ENCODE measurements at places on chromosomes 1 and 21.
A peak's percentile ranks its signal among the peaks of the same experiment; 100 is the strongest.

DNA sequence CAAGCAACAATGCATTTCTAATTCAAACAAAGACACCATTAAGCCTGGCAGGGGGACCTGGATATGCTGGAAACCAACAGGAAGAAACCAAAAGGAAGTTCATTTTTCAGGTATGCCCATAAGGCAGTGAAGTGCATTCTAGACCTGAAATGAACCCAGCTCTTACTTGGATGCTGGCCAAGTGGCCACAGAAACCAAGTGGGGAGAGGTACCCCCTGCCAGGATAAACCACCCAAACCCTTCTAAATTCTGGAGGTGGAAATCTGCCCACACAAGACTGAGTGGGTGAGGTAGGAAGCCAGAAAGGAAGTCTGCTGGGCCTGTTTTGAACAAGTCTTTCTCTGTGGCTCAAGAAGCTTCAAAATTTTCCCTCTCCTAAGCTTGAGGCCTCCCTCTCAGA lies 2.6 kb downstream of the CD5L start:
- no peak for DNase-seq

DNA sequence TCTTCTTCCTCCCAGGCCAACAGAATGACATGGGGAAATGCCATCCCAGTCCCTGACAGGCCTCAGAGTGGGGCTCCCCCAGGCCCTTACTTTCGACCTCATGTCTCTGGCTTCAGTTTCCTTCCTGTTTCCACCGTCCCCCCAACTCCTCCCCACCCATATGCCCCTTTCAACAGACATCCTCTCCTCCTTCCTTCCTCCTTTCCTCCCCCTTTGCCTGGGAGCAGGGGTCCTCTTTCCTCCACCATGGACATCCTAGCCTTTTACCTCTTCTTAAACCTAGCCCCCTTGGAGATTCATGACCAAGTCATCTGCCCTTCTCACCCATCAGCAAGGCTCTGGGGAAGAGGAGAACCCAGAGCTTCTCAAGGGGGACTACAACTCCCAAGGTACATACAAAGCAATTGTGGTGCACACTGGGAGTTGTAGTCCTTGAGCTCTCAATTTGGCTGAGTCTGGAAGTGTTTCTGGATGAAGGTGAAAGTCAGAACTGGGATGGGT lies 4.0 kb downstream of the ZBTB7B start:
- DNase-seq = no peak

DNA sequence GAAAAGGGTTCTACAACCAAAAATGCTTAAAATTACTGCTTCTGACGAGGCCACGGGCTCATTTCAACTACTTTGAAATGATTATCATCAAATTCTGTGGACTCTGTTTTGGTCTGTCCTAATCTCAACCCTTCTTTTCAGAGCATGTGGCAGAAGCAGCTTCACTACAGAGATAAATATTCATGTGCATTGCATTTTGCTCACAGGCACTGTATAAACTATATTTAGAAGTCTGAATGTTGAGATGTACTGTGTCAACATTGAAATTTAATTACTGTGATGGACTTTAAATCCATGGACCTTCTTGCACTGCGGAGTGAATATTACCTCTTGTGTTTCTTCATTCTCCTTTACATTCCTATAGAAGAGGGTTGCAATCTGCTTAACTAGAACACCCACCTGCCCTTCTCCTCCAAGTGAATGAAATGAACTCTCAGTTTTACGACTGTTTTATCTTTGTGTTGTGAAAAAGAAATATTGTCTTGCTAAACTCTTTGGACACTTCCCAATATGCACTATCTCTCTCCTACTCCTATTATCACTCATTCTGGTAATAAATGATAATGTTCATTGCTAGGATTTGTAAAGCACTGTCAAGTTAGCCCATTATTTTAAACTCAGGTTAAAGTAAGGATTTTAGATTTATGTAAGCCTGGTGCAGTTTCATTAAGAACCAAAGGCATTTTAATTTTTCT lies 281.2 kb upstream of the ST6GALNAC5 start:
- no peak for DNase-seq

GRCh38 chr1:110262846-110263631 lies 52.9 kb downstream of the KCNC4 start:
- DNase-seq = no peak

- no peak for DNase-seq
Measured at GRCh38 chr21:25557180-25557579, 50.1 kb downstream of the MRPL39 start.

GRCh38 chr1:96722161-96722922 lies 758 bp downstream of the PTBP2 start:
- DNase-seq = no peak

DNA sequence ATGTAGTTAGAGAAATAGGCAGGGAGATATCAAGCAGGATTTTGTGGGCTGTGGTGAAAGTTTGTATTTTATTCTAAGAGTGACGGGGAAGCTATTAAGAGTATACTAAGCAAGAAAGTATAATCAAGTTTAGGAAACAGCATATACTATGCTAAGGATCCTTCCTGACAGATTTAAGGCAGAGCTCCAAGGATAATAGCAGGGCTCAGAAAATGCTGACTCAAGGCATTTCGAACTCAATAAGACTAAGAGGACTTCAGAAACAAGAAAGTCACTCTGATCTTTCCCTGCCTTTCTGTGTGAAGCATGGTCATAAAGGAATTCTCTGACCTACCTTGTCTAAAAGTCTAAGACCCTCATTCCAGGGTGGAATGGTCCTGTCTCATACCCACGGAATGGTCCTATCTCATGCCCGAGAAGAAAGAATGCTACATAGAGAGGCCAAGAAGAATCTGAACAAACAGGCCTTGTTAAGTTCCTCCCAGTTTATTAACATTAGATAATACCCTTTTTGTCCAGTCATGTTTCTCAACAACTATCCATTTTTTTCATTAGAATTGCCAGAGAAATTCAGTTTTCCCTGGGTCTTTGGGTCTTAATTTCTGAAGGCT lies 59.1 kb downstream of the HFM1 start:
- DNase-seq = no peak

GRCh38 chr1:216045400-216045799 lies 377.8 kb downstream of the USH2A start:
- DNase-seq = no peak

DNA sequence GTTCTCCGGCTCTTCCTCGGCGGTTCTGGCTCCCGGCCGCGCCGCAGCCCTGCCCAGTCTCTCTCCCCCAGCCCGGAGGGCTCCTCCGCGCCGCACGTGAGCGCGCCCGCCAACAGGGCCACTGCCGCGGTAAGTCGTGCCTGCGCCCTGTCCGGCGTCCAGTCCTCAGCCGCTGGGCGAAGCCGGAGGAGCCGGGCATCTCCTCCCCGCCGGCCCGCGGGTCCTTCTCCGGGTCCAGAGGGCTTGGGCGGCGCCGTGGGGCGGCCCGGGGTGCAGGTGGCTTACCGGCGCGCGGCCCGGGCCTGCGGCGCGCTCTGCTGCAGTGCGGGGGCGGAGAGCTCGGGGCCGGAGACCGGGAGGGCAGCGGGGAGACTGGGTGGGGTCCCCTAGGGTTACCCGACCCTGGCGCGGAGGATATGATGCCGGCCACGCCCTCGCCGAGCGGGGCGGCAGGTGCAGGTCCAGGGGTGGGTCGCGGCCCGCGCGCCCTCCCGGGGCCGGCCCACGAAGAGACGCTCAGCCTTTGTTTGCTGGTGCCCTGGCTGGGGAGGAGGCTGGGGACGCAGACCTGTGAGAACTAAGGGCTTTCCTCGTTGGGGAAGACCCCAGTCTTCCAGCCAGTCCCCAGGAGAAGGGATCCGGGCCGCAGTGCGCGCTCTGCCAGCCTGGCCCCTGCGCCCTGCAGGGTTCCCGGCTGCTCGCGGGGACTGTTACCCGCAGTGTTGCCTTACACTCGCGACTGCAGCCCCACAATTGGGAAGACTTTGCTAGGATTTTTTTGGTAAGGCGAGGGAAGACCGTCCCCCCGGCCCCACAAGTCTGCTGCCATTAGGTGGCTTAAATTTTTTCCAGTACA lies at the start of gene DOP1B:
Gene DOP1B (plus strand): TSS at position 10 of the 856 bp plus-strand sequence. CDS start 7,910 bp downstream, outside the sequence.
- DNase-seq = no peak

- DNase-seq = no peak
Measured at GRCh38 chr1:108955881-108956280, 7.4 kb downstream of the CLCC1 start.

DNA sequence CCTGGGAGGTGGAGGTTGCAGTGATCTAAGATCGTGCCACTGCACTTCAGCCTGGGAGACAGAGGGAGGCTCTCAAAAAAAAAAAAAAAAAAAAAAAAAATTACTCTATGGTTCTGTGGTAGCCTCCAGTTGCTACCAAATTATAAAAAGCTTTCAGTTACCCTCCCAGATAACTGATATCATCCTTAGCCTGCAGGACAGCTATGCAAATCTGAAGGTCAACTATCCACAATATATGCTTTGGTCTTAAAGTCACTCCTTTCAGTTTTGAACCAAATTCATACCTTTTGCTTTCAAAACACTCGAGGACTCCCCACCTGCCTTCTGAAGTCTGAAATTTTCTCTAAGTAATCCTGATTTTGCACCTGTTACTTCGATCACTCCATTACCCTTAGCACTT lies 3.1 kb downstream of the MIXL1 start:
- no peak for DNase-seq

- no peak for DNase-seq
Measured at GRCh38 chr1:197807739-197808453, 32.6 kb upstream of the DENND1B start.

- DNase-seq = no peak
Measured at GRCh38 chr1:180295999-180296398, 65.9 kb downstream of the LHX4 start.

DNA sequence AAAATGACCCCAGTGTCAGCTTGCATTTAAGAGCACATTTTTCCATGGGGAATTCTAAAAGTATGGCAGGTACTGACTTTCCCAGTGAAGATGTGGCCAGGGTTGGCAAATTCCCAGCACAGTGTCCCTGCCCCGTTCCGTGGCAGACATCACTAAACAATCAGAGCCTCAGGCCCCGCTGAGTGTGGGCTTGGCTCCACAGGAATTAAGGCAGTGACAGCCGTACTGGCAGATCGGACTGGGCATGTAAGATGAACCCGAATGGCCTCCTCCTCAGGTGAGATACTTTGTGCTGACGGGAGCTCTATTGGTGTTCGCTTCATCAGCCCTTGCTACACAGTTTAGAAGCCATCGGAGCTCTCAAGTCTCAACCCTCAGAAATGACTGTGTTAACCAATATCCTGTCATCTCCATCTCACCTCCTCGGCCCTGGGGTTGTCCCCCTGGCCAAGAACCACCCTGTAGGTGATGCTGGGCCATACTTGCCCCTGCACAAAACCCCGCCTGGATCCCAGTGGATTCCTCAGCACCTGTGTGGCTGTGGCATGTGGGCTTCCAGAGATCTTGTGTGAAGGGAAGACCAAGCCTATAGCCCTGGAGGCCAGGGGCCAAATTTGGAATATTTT lies 29.0 kb upstream of the ABCG1 start:
- peak; percentile 53 for DNase-seq

- DNase-seq = no peak
Measured at GRCh38 chr1:22626237-22627157, 9.9 kb upstream of the C1QA start.

GRCh38 chr1:77553568-77554291 lies 128.7 kb downstream of the ZZZ3 start:
- DNase-seq = no peak

GRCh38 chr1:239997515-239998311 lies 94.0 kb upstream of the FMN2 start:
- DNase-seq = no peak

DNA sequence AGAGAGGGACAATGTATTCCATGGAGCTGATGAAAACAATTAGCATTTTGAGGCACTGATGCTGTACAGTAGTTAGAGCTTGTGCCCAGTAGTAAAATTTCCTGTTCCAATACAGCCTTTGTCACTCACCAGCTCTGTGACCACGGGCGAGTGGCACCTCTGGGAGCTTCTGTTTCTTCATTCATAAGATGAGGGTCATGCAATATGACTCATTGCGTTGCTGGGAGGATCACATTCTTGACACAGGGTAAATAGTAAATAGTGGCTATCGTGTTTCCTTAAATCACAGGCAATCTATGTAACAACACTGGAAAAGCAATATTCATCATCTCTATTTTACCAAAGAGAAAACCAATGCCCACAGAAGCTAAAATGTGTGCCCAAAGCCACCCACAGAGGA lies 4.5 kb upstream of the LRRC52 start:
- no peak for DNase-seq

- DNase-seq = no peak
Measured at GRCh38 chr1:184504955-184505338, 118.1 kb downstream of the C1orf21 start.

DNA sequence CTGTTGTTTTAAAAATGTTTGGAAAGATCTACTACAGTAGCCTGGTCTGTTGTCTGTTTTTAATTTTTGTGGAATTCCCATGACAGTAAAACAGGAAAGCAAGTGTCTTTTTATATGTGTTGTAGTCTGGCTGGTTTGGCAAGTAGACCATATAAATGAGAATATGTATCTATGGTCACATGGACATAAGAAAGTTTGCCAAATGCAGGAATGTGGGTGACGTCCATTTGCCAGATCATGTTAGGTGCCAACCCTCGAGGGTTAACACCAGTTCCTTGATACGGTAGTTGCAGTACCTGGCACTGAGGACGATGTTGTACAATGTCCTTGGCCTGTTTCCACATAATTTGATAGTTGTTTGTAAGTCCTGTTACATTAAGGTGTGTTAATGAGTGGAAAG lies 6.2 kb downstream of the DAP3 start:
- no peak for DNase-seq

DNA sequence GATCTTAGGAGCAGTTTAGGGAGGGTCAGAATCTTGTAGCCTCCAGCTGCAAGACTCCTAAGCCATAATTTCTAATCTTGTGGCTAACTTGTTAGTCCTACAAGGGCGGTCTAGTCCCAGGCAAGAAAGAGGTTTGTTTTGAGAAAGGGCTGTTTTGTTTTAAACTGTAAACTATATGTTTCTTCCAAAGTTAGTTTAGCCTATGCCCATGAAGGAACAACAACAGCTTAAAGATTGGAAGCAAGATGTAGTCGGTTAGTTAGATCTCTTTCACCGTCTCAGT lies 62.0 kb downstream of the SLC16A1 start:
- no peak for DNase-seq

- DNase-seq = peak; percentile 52
Measured at GRCh38 chr21:32562426-32562825, 22.9 kb downstream of the TCP10L start.

DNA sequence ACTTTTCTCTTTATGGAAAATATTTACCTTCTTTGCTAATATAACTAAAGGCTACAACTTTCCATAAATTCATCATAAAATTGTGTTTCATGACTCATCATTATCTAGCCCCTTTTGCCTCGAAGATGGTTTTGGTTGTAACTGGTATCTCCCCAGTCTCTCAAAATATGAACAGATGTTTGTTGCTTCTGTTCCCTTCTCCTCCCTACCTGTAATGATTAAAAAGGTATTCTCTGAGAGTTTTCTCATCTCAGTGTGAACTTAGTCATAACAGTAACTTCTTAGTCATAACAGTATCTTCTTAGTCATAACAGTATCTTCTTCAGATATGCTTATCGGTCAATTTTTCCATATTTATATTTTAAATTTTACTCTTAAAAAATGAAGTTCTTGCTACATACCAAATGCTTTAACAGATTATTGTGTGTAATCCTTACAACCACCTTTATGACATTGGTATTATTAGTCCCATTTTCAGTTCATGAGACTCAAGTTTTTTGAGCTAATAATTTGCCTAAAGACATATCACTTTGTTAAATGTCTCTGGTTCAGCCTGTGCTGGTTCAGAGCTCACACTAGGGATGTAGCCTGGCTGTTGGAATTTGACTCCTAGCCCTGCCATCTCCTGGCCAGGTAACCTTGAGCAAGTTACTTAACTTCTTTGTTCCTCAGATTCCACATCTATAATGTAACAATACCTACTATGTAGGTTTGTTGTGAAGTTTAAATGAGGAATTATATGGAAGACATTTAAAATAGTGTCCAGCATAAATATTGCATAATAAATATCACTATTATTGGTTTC lies 32.6 kb downstream of the ATP1B1 start:
- no peak for DNase-seq
